ENCODE measurements at places on chromosomes 3 and 15.

- DNase-seq, result no peak
Observed at GRCh38 chr3:105837947-105838346, 30.9 kb downstream of the CBLB start.

- no peak for DNase-seq
Observed at GRCh38 chr3:131361464-131362421, 19.8 kb upstream of the NUDT16 start.

GRCh38 chr3:37564518-37564917 lies 297.2 kb upstream of the CTDSPL start:
- DNase-seq, result no peak

GRCh38 chr15:101371519-101371918 lies 76.5 kb upstream of the SNRPA1 start:
- no peak for DNase-seq

GRCh38 chr15:75729326-75730069 lies 16.9 kb upstream of the CSPG4 start:
- no peak for DNase-seq

- DNase-seq, result peak; percentile 57
Observed at GRCh38 chr15:100338971-100339444, 2.8 kb downstream of the ADAMTS17 start.

DNA sequence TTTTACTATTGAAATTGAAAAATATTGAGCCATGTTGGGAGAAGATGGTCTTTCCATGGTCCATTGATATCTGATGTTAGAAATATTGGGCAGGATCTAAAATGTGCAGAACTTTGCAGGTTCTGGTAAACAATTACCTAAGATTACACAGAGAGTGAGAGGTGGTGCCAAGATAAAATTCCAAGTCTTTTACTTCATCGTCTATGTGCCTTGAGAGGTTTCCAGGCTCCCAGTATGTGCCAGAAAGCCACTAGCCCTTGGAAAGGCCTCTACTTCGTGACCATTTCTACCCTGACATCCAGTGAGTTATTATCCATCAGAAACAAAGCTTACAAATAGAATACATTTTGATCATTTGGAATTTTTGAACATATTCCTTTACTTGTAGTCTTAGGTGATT lies 27.6 kb downstream of the CD200 start:
- DNase-seq, result no peak

- DNase-seq, result no peak
Observed at GRCh38 chr3:158337110-158337509, 227.2 kb downstream of the RSRC1 start.

- DNase-seq, result no peak
Observed at GRCh38 chr3:66561367-66561766, 60.5 kb upstream of the LRIG1 start.

DNA sequence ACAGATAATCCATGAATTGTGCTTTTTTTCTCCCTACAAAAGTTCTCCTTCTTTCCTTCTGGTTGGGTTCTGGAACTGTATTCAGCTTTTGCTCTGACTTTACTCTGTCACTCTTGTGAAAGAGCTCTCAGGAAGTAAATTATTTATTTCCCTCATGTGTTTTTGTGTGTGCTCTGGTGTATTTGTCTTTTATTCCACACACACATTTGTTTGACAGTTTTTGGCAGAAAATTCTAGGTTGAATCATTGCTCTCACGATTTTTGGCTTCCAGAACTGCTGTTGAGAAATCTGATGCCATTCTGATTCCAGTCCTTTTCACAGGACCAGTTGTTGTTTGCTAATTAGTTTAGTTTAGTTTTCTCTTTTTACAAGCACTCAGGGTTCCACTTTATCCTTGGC lies 172.8 kb downstream of the PLCH1 start:
- no peak for DNase-seq

DNA sequence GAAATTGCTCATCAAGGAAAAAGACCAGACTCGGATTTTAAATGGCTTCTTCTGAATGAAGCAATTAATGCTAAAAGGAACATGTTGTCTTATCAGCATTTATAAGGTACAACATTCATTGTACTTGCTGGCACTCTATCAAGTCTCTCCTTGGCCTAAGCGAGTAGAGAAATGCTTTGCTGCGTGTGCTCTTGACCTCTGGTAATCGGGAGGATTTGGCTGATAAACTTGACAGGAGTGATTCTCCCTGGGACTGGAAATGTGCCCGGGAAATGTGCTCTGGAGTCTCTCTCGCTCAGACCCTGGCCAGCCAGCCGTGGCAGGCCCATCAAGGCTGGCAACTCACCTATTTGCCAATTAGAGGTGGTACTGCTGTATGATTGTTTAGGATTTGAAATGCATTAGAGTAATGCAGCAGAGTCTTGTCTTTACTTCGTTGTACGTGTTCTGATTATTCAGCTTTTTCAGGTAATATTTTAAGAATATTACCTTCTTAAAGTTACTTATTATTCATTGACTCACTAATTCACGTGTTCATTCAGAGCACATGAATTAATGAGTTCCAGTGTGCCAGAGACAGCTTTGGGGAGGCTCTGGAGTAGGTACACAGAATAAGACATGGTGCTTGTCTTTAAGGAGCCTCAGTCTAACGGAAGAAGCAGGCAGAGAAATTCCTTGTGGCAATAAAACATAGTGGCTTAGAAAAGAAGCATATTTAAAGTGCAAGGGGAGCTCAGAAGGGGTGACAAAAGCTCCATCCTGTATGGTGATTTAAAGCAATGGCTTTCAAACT lies 48.0 kb upstream of the TPRG1 start:
- peak; percentile 87 for DNase-seq

- DNase-seq, result no peak
Observed at GRCh38 chr3:73446467-73447110, 178.2 kb downstream of the PDZRN3 start.

DNA sequence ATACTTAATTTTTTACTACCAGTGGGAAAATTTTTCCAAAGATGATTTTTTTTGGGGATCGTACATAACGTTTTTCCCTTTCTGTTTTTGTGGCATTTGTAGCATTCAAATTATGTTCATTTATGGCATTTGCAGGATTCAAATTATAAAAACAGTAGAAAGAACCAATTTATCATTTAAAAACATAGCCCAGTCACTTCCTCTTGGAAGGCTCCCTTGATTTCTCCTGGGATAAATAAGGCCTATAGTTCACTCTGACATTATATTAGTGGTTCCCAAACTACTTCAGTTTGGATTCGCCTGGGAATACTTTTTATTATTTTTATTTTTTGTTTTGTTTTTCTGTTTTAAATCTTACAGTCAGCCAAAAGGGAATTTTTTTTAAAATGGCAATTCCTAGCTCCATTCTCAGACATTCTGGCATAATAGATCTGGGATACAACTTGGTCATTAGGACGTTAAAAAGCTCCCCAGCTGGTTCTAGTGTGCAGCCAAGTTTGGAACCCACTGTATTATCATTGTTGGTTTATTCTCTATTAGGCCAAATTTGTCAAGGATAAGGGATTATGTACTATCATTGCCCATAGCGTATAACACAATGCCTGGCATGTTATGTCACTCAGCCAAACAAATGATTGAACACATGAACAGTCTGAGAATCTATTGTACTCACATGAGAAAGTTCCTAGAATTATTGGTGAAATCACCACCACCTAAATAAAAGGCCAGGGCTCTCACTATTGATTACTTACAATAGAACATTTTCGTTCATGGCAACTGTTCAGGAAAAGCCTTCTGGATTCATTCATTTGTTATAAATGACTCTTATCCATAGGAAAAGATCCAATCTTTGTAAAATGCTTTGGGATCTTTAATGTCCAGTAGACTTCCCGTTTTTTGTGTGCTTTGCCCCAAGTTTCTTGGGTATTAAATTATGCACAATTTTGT lies 28.9 kb downstream of the RARB start:
- DNase-seq, result no peak
